AG04449 (cell line): ENCODE measurements at places on chromosomes 12 and 14.

DNA sequence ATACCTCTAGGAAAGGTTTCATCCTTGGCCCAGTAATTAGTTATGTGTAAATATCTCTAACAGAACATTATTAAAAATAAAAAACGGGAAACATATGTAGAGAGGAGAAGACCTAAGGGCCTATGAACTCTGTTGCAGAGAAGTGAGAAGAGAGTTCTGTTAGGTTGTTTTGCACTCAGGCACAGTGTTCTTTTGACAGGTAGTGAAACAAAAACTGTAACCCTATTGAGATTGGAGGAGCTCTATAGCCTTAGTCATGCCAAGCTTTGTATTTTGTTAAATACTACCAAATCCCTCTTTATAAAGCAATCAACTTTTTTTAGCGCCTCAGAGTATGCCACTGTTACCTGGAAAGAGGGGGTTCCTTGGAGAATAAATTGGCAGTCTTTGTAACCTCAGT is 77.6 kb downstream of the CNTN1 start:
- no peak for DNase-seq

GRCh38 chr12:88633312-88633711 is 53.0 kb upstream of the KITLG start:
- DNase-seq: no peak

DNA sequence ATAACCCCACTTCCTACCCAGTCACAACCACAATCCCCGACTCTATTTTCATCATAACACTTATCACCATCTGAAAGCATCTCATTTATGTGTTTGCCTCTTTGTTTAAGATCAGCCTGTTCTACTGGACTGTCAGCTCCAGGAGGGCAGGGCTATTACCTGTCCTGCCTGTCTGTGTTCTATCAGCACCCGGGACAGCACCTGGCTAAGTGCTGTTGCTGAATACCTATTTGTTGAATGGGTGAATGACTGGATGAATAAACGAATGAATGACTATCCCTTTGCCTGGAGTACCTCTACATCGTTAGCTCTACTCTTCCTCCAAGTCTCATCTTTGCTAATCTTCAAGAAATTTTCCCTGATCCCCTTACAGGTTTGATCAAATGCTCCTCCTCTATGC is 69.0 kb downstream of the WSCD2 start:
- DNase-seq: no peak

DNA sequence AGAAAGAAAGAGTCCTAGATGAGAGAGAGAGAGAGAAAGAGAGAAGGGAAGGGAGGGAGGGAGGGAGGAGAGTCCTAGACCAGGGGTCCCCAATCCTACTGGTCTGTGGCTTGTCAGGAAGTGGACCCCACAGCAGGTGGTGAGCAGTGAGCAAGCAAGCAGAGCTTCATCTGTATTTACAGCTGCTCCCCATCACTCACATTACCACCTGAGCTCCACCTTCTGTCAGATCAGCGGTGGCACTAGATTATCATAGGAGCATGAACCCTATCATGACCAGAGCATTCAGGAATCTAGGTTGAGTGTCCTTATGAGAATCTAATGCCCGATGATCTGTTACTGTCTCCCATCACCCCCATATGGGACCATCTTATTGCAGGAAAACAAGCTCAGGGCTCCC is 39.2 kb upstream of the AMN1 start:
- no peak for DNase-seq
